Activated naive CD4-positive, alpha-beta T cell (primary cell): ENCODE measurements at places on chromosomes 12 and 14.

- DNase-seq = no peak
Measured at GRCh38 chr12:100573292-100574186, at the start of gene GAS2L3. TSS of gene GAS2L3 (plus strand) at chr12:100573684. CDS start at chr12:100594905, 21,221 bp downstream.

GRCh38 chr12:64713376-64713775 is 45.8 kb downstream of the GNS start:
- DNase-seq = no peak

DNA sequence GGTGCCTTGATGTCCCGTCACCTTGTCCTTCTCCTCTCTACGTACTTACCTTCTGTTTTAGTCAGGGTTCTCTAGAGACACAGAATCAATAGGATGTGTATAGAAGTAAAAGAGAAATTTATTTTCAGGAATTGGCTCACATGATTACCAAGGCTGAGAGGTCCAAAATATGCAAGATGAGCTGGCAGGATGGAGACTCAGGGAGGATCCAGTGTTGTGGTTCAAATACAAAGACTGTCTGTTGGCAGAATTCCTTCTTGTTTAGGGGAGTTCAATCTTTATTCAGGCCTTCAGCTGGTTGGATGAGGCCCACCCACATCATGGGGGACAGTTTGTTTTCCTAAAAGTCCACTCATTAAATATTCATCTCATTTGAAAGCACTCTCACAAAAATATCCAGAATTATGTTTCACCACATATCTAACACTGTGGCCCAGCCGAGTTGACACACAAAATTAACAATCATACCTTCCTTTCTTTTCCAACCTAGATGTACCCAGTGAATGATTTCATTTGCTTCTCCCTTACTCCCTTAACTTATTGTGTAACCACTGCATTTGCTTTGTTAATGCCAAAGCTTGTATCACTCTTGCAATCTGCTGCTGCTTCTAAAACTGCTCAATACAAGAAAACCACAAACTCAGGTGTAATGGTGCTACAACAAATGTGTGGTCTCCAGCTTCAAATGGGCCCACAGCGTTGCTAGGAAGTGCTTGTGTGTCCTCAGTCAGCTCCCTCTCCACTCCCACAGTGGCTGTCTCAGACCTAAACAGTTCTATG is 195.4 kb upstream of the ARHGAP5 start:
- DNase-seq = no peak

GRCh38 chr14:68574461-68574860 is 218.4 kb downstream of the ZFP36L1 start:
- DNase-seq = no peak

DNA sequence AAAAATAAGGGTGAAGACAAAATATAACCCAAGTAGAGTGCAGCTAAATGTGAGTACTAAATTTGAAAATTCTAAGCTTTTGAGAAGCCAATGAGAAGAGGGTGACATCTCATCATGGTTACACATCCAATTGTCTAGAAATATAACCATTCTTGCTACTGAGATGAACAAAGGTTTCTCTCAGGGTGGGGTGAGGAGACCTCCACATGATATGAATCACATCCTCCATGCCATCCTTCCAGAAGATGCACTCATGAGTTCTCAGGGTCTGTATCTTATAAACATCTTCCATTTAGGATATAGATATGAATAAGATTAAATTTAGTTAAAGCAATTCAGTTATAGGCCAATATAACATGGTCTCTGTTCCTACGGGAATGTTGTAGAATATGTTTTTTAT is 38.9 kb upstream of the E2F7 start:
- DNase-seq = no peak

- no peak for DNase-seq
Measured at GRCh38 chr12:63822352-63822751, 22.1 kb upstream of the SRGAP1 start.

DNA sequence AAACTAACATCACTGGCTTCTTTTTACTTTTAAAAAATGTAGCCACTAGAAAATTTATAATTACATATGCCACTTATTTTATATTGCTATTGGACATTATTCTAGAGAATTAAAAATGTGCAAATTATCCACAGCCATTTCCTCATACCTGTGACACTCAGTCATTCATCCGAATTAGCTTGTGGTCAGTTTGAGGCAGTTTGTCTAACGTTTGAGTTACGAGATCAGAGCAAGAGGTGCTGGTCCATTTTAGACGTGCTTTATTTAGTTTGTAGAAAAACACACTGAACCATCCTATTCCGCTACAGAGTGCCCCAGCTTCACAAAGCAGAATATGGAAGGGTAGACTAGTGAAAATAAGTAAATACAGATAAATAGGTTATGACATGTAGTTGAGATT is 513.0 kb downstream of the NRXN3 start:
- no peak for DNase-seq
